ENCODE measurements at places on chromosomes 5 and 9. TPM values are rescaled to one million over a fixed set of nuclear protein-coding genes. Genes with fewer than 3 reads are reported as not detected.

Gene SPATA31A3
- not detected for total RNA-seq

DNA sequence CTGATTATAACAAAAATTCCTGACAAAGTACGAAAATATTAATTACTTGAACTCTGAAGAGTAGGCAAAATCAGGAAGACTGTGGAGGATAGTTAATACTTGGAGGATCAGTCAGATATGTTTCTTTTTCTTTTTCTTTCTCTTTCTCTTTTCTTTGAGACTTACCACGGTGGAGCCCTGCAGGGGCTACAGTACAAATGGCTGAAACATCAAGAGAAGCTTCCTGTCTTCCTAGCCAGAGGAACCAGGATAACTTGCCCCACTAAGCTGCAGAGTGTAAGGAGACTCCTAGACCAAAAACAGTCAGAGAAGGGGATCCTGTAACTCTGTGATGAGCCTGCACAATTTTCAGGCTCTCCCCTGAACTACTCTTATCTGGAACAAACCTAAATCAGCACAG lies 324.6 kb upstream of the TYRP1 start:
- no peak for DNase-seq

- no peak for DNase-seq
Measured at GRCh38 chr5:59919484-59919883, 26.0 kb upstream of the PDE4D start.

GRCh38 chr5:115418788-115419187 lies 122.3 kb upstream of the CCDC112 start:
- DNase-seq = no peak

Gene TCF7
- 3.3 TPM for total RNA-seq

- DNase-seq = no peak
Measured at GRCh38 chr5:153696256-153696655, 205.8 kb downstream of the GRIA1 start.

DNA sequence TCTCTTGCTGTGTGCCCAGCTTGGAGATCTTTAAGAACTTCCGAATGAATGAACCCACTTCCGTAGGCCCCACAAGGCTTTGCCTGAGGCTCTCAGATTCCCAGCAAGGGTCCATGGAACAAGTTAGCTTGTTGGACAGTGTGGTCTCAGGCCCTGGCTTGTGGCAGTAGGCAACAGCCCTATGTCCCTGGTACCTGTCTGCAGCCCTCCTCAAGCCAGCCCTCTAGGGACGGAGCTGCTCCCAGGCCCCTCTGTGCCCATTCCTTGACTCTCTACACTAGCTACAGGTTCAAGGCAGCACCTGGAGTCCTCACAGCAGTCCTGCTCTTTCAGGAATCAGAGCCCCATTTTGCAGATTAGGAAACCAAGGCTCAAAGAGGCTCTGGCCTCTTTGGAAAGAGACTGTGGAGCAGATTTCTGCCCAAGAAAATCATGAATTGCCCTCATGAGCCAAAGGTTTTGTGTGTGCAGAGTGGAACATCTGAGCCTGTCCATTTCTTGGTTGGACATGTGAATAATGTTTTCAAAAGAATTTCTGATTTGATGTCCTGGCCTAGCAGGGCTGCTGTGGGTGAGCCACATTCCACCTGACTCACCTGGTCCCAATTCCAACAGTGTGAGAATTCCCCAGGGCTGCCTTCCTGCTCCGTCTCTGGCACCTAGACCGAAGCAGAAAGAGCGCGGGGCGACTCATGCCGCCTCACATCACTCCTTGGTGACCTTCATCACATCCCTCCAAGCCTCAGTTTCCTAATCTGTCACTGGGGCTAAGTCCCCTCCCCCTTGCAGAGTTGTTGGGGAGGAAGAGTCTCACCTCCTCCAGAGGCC lies 131.7 kb downstream of the BARX1 start:
- no peak for DNase-seq

GRCh38 chr5:3709068-3709716 lies 113.6 kb downstream of the IRX1 start:
- DNase-seq = no peak

- DNase-seq = no peak
Measured at GRCh38 chr5:53501054-53501453, 20.6 kb downstream of the FST start.

Data from HFFc6 (cell line).